ENCODE measurements at places on chromosomes 12 and 14. TPM values are rescaled to one million over a fixed set of nuclear protein-coding genes. Genes with fewer than 3 reads are reported as not detected.

Gene STON2
- 14.0 TPM for total RNA-seq

Gene FGF23
- total RNA-seq: 4.3 TPM

Gene CCNB1IP1
- 67.4 TPM for total RNA-seq

Gene ERBB3
- total RNA-seq: 3.1 TPM

Gene HSPA2
- total RNA-seq: 412 TPM

Gene SERPINA9
- 1.4 TPM for total RNA-seq

Gene CLEC4D
- total RNA-seq: 1.2 TPM

GRCh38 chr12:87320724-87321123 is 708.5 kb downstream of the C12orf50 start:
- no peak for DNase-seq

DNA sequence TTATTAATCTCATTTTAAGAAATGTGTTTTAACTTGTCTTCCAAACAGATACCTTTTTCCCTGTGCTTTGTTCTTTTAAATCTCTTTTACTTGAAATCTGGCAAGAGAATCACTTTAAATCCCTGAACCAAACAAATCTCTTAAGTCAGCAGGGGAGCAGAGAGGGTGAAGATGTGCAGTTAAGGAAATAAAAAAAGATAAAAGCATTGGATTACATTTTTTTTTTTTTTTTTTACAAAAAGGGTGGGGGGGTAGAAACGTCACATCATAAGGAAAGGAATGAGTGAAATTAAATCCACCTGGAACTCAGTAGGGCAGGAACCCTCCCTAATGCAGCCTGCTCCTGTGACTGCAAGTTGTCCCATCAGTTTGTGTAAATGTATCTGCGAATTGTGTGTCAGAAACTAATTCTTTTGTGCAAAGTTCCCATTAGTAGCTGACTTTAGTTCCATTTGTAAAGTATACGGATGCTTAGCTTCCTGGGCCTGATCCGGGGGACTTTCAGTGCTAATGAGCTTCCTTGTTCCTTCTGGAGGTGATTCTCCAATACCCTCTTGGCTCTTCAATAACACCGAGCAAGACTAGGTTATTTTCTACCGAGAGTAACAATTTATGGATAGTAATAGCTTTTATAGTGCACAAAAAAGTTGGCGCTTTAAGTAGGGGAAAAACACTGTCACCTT is 1.5 kb downstream of the TTC6 start:
- no peak for DNase-seq

DNA sequence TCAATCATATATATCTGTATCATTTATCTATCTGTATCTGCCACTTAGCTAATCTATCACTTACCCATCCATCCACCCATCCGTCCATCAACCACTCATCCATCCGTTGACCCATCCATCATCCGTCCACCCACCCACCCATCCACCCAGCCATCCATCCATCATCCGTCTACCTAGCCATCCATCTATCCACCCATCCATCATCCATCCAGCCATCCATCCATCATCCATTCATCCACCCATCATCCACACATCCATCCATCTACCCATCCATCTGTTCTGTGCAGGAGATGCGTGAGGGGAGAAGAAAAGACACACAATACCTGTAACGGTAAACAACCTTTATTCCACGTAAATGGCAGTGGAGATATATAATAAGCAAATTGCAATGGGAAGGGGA is 20.2 kb downstream of the NOC4L start:
- DNase-seq: no peak

GRCh38 chr14:51253880-51254279 is 13.8 kb downstream of the TMX1 start:
- no peak for DNase-seq

DNA sequence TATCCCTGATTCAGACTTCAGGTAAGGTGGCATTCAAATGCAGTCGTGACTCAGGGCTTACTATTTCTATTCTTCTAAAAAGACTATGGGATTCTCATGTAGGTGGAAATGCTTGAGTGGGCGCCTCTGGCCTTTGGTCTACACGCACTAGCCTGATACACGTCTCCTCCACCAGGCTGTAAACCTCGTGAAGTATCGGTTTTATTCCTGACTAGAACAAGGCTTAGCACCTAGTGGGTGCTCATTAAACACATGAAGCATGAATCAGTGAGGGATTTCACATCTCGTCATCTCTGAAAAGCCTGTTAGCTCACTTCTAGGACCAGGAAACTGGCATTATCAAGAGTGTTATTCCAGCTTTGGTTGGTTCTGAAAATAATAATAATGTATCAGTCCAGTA is 17.7 kb upstream of the HNF1A start:
- no peak for DNase-seq

Measured in umbilical cord (tissue), 2 donors.